Omental fat pad (tissue), 4 donors: ENCODE measurements at places on chromosomes 6 and 20.

- no peak for DNase-seq
Observed at GRCh38 chr20:64083804-64084684, at the start of gene LKAAEAR1. Gene LKAAEAR1 (minus strand): TSS chr20:64084398. CDS start chr20:64084219, 179 bp downstream.

DNA sequence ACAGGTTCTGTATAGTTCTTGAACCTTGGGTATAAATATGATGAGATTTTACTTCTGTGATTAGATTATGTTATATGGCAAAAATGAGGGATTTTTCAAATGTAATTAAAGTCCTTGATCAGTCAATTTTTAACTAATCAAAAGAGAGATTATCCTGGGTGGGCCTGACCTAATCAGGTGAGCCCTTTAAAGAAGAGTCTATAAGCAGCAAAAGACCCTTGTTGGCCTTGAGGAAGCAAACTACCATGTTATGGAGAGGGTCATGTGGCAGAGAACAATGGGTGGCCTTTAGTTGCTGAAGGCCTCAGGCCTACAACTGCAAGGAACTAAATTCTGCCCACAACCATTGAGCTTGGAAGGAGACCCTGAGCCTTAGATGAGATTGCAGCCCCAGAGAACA is 102.5 kb upstream of the RIPOR2 start:
- DNase-seq: no peak

DNA sequence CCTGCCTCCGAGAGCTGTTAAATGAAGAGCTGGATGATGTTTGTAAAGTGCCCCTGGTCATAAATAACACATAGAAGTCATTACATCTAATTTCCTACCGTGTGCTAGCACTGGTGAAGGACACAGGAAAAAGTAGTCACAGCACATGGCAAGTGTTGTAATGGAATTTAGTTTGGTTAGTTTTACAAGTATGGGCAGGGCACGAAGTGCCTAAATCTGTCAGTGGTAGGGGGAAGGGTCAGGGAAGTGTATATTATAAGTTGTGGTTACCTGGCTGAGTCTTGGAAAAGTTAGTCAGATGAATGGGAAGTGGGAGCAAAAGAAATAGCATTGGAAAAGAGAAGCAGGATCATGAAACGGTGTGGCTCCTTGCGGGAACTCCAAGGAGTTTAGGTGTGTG is 1.6 kb downstream of the RIPPLY2 start:
- DNase-seq: no peak

- DNase-seq: no peak
Observed at GRCh38 chr6:30837870-30838269, 46.4 kb upstream of the DDR1 start.

DNA sequence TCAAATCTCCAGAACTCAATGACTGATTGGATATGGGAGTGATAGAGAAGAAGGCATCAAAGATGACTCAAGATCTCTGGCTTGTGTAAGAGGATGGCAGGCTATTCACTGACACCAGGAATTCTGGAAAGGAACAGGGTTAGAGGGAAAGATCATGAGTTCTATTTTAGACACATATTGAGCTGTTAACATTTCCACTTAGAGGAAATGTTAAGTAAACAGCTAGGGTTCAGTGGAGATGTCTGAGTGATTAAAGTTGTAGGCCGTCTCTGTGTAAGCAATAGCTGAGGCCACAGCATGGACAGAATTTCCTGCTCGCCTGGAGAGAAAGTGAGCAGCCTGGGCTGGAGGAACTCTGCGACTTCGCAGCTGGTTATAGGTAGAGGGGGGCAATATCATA is 21.0 kb downstream of the ZC3H12D start:
- DNase-seq: no peak

DNA sequence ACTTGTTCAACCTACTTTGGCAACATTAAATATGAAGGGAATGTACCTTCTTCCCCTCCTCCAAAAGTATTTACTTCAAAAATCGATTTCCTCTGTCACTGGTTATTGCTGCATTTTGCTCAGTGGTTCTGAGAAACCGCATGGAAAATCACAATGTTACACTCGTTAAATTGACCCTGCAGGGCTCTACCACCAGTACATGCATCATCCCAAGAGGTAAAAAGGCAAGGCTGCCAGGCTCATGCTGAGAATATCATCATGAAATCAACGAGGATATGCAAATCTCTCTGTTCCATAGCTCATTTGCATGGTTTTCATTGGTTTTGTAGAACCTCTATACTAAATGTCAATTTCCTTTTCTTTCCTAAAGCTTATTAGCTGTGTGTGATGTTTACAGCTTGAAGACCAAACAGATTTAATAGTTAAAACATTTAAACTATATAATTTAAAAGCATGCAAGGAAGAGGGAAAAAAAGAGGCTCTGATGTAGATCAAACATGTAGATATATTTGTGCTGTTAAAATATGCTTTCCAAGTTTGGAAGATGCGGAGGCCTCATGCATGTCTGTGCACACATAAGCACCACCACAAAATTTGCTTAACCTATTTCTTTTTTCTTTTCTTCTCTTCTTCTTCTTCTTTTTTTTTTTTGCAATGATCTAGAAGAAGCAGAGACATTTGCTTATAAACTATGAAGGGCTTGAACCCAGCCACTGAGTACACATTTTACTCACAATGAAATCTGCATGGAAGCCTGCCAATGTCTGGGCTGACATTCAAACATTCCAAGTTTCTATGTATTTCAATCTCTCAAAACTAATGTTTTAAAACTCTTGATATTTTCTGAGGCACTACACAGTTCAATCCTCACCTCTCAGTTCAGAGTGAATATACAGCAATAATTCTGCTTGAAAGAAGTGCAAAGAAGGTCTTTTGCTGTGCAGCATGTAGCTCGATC is 194.0 kb downstream of the GMPR start:
- no peak for DNase-seq

DNA sequence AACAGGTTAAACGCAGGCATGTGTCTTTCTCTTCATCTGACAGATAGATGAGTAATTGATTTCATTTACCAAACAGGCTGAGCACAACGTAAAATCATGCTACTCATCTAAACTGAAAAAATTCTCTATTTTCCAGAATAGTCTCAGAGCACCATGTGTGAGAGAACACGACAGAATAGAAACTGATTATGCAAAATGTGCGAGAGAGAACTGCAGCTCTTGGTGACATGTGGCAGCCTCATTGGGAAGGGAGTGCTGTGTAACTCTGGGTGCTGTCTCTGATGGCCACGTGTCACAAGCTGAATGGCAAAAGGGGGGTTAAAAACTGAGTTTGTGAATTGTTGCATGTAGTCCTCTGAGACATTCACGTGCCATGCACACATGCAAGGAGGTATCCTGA is 143.7 kb upstream of the ATXN1 start:
- no peak for DNase-seq
